Midbrain (tissue), 1 donor: ENCODE measurements at places on chromosomes 4 and X.

DNA sequence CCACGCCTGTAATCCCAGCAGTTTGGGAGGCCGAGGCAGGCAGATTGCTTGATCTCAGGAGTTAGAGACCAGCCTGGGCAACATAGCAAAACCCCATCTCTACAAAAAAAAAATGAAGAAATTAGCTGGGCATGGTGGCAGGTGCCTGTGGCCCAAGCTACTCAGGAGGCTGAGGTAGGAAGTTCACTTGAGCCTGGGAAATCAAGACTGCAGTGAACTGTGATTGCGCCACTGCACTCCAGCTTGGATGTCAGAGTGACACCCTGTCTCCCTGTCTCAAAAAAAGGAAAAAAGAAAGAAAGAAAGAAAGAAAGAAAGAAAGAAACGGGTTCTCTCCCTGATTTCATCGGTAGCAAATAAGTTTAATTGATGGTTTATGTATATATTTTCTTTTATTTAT lies 64.6 kb upstream of the ESX1 start:
- no peak for DNase-seq

DNA sequence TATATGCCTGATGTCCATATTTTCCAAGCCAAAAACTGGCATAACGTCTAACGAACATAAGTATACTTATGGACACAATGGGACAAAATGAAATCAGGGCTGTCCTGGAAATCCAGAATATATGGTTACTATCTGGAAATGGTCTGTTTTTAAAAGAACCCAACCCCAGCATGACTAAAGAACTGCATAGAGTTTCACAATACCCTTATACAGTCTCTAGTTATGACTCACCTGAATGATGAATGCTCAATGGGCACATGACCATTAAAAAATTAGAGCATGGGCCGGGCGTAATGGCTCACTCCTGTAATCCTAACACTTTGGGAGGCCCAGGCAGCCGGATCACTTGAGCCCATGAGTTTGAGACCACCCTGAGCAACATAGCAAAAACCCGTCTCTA lies 31.8 kb downstream of the AMMECR1 start:
- no peak for DNase-seq

- peak; percentile 50 for DNase-seq
Observed at GRCh38 chrX:101658661-101659491, 774 bp downstream of the ARMCX2 start.

GRCh38 chr4:73704314-73705055 lies 35.9 kb upstream of the CXCL8 start:
- peak; percentile 14 for DNase-seq

DNA sequence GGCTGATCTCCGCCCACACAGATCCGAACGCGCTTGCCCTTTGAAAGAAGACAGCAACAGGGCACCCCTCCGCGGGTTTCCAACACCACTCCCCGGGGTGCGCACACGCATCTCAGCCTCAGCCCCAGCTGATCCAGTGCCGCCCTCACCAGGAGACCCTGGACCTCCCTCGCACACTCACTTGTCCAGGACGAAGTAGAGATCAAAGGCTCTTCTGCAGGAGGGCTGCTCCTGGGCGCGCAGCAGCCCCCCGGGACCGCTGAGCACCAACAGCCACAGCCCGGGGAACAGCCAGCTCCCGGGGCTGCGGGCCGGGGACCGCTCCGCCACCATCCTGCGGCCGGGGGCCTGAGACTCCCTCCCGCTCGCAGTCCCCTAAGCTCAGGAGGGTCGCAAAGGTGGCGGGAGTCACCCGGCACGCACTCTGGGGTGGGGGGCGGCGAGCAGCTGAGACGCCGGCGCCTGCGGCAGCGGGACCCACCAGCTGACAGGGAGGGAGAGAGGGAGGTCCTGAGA lies 743 bp downstream of the ANTXR2 start:
- DNase-seq, result no peak

DNA sequence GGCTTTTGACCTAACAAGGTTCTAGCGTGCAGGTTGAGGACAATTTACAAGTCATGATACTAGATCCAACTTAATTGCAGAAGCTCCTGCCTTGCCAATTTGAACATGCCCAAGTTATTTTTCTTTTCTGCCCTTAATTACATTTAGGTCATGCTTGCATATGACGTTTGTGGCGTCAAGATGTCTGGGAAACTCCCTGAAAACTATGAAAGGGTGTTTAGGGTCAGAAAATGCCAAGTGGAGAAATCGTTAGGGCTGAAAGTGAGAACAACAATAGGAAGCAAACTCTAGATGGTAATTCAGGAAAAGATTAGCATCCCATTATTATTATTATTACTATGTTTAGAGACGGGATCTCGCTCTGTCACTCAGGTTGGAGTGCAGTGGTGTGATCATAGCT lies 38.2 kb upstream of the PLAC8 start:
- DNase-seq, result no peak

DNA sequence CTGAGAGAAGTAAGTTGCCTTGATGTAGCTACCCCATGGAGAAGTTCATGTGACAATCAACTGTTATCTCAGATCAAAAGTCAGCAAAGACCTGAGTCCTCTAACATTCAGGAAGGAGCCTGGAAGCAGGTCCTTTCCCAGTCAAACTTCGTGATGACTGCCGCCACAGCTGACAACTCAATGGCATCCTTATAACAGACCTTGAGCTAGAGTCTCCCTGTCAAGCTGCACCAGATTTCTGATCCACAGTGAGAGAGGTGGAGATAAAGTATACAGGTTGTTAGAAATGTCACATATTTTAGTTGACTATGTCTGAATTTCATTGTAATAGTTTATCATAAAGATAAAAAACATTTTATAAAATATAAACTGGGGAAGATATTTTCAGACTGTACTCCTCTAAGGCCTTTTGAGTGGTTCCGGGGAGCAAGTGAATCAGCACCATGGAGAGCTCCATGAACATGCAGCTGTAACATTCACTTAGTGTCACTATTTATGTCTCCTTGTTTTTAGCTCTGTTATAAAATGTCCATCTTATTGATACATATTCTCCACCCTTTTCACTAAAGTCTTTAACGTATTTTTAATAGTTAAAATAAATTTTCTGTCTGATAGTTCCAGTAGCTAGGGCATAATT lies 1653.5 kb upstream of the AGA start:
- DNase-seq, result no peak

GRCh38 chr4:183936574-183937345 lies 31.7 kb downstream of the STOX2 start:
- DNase-seq, result no peak

DNA sequence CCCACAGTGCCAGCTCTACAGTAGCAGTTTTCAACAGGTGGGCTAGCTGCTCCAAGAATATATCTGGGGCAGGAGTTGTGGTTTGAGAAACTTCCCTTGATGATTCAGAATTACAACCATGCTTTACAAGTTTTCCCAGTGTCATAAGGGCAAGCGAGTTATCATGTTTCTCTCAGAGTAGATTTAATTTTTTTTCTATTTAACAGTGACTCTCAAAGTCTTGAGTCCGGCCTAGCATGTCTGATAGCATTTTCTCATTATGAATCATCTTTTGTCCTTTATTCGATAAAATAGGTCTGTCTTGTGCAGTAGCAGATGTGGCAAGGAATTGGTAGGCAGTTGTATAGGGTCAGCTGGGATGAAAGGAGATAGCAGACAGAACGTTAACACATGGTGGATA lies 62.2 kb upstream of the SPANXD start:
- no peak for DNase-seq

- no peak for DNase-seq
Observed at GRCh38 chr4:37424753-37425152, 180.2 kb downstream of the NWD2 start.

DNA sequence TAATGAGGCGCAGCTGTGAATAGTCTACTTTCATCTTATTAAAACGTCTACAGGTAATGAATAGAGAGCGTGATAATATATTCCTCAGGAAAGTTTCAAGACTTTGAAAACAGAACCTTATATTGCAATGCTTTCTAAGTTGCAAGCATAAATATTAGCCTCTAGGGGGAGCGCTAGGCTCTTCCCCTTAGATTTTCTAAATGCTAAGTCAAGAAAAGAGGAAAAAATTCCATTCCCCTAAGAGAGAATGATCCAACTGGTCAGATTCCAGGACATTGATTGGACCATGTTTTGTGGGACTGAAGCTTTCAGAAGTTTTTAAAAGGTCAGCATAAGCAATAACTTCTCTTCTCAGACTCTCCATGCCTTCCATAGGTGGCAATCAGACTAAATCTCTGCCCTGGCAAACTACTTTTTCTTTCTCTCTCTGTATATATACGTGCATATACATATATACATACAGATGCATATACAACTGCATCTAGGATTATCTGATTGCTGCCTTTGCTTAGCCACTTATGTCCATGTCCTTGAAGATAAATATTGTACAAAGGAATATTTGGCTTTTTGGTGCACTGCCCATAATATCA lies 492.9 kb downstream of the INPP4B start:
- DNase-seq, result peak; percentile 68

DNA sequence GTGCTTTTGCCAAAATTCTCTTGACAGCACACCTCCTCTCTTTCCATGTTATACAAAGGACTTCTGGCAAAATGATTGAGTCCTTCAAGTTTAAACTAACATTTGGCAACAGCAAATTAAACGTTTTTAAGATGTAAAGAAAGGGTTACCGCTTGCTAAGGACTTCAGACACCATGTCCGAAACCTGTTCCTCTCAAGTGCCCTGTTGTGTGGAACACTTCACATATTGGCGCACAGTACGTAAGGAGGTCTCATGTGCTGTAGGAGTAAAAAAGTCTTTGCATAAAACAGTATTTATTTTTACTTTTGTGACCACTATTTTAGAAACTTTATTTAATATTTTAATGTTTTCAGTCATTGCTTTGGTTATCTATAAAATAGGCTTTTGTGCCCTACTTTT lies 33.7 kb upstream of the HPRT1 start:
- DNase-seq, result no peak

DNA sequence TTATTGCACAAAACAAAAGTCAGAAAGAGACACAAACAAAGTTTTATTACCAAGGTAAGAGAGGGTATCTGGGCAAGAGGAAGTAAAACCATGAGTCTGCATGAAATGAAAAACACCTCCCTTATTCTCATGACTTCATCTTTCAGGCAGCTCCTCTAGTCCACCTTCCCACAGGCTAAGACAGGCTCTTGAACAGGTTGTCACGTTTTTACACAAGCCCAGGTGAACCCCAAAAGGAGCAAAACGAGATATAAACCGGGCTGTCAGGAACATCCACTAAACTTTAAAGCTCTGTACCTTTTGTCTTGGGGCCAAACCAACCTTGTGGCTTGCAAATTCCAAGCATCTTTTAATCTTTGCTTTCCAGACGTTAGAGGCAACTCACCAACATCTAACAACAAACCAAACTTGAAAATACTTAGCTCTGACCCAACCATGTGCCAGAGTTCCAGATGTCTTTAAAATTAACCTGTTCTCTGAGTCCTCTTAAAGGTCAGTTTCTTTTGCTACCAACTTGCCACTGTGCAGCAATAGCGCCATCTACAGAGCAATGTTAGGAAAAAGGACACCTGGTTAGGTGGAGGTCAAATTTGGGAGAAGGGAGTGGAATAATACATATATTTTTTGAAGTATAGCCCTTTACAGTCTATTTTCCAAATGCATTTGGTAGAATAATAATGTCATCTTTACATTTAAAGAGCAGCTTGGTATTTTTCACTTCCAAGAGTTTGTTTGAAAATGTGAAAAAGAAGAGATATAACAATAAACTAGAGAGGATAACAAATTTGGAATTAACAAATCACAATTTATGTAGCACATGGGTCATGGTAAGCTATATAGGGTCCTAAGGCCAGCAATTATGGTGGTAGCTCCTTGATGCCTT lies 73.1 kb downstream of the QRFPR start:
- no peak for DNase-seq
